Hindlimb muscle (tissue), 1 donor: ENCODE measurements at places on chromosomes 16 and 17. TPM values are rescaled to one million over a fixed set of nuclear protein-coding genes. Genes with fewer than 3 reads are reported as not detected.

DNA sequence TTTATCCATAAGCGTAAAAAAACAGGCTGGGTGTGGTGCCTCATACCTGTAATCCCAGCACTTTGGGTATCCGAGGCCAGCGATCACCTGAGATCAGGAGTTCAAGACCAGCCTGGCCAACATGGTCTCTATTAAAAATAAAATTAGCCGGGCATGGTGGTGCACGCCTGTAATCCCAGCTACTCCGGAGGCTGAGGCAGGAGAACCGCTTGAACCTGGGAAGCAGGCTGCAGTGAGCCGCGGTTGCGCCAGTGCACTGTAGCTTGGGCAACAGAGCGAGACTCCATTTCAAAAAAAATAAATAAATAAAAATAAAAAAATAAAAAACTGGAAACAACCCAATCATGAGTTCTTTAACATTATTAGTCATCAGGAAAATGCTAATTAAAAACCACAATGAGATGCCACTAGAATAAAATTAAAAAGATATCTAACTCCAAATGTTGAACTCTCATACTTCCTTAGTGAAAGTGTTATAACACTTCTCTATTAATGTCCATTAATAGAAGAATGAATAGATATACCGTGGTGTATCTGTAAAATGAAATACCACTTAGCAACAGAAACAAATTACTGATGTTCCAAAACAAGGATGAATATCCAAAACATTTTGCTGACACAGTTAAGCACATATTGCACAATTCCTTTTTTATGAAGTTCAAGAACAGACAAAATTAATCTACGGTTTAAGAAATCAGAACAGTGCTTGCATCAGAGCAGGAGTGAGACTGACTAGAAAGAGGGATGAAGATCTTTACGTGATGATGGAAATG is 13.1 kb downstream of the MPHOSPH6 start:
- no peak for DNase-seq

The EVPLL gene
- not detected for polyA plus RNA-seq

GRCh38 chr16:5428932-5429331 is 331.3 kb upstream of the EEF2KMT start:
- DNase-seq, result no peak

DNA sequence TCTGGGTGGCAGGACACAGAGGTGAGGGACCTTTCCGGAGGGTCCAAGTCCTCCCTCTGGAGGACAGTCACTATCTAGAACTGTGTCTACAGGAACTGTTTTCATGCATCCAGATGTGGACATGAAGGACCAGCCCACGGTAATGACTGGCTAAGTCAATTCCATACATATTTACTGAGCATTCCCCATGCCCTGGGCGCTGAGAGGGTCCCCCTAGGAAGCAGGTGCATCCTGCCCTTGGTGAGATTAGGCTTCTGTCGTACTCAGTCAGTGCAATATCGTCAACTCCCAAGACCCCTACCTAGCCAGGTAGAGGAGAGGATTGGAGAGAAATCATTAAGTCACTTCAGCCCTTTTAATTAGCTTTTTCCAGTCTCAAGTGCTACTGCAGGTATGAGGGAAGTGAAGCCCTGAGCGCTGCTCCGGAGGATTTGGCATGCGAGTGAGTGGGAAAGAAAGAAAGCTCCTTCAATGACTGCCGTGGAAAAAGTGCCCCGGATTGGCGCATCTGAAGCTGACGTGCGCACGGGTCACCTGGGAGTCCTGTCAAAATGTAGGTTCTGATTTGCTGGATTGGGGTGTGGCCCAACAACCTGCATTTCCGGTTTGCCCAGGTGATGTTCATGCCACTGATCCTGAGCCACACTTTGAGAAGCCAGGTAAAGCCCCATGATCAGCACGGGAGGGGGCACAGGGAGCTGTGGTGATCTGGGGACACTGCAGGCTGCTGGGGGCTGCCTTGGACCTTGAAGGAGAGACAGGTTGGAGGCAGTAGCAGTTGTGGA is 367.4 kb upstream of the TNRC6C start:
- DNase-seq, result no peak

DNA sequence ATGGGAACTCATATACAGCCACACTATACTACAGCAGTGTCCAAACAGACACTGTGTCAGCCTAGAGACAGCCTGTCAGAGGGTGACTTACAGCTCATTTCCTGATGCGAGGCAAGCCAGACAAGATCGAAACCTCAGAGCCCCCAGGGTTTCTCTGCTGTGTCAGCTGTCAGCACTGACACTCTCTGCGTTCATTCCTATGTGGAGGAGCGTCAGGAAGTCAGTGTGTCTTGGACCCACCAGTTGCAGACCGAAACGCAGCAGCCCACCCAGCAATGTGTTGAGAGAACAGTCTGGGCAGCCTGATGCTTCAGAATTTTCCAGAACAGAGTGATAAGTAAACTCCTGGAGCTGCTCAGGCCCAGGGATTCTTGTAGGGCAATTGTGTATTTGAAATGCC is 20.6 kb upstream of the MAPT start:
- DNase-seq, result no peak

DNA sequence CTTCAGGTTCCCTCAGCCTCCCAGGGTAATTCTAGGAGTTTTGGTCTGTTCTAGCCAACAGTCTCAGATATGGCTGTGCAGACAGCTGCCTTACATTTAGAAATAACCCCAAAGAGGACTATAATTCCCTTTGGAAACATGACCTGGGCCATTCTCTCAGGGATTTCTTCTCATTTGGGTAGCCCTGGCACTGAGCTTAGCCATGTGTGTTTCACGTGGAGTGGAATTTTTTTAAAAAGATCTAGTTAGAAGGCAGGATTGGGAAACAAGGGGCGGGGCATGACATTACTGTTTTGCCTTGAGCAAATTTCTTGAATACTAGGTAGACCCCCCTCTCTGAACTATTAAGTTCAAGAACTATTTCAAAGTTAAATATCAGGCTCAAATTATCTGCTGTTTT is 29.6 kb upstream of the MRC2 start:
- no peak for DNase-seq

The CISD3 gene
- 16.8 TPM for polyA plus RNA-seq

GRCh38 chr16:88610909-88611812 is 27.2 kb upstream of the IL17C start:
- no peak for DNase-seq

DNA sequence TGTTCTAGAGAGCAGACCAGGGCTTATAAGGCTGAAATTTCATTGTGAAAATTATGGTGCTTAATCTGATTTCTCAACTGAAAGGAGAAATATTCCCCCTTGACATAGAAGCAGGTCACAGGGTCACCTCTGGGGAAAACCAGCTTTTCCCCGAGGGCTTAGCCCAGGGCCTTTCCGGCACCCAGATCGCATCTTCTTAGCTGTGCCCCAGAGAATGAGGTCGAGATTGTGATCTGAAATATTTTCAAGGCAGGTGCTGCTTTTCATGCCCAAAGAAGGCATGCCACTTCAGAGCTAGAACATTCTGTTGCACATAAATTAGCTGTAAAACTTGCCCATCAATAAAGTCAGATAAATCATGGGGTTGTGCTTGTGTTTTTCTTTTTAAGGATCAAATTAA is 25.4 kb upstream of the ARHGAP17 start:
- DNase-seq, result no peak

The ZP2 gene
- polyA plus RNA-seq, result 0.18 TPM

- DNase-seq, result no peak
Observed at GRCh38 chr17:57622683-57623433, 122.2 kb downstream of the CCDC182 start.

The NOG gene
- polyA plus RNA-seq, result 6.3 TPM

DNA sequence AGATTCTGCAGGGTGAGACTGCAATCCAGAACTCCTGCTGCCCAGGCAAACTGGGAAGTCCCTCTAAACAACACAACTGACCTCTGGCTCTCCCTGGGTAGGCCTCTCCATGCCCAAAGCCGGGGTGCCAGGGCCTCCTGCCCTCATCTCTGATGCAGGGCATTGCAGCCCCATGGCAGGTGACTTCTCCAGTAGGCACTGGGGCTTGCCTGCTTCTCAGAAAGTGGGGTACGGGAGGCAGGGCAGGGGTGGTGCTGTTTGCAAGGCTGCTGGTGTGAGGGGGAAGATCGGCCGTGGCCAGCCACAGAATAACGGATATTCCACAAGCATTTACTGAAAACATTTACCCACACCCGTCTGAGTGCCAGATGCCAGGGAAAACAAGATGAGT is 4.1 kb upstream of the GPRC5C start:
- DNase-seq, result no peak

GRCh38 chr17:63278728-63279442 is 167.2 kb downstream of the CYB561 start:
- DNase-seq, result no peak

The ZNF469 gene
- polyA plus RNA-seq, result 5.9 TPM
